ENCODE measurements at places on chromosomes 5 and 9.

GRCh38 chr9:88045686-88046085 lies 71.4 kb upstream of the CDK20 start:
- DNase-seq = no peak

DNA sequence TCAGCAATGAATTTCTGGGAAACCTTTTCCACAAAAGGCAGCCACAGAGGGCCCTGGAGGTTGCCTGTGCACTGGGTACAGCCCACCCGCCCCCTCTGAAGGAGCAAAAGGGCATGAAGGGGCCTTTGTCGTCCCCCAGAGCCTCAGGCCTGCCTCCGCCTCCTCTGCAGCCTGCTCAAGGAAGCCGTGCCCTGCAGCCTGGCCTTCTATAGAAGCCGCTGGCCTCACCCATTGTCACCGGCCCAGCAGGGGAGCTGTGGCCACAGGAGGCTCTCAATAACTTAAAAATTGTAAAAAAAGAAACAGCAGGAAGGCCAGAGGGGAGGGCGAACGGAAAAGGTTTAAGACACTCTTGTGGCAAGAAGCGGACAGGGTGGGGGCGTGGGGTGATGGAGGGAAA lies 213.3 kb downstream of the IRX2 start:
- DNase-seq = no peak

- no peak for DNase-seq
These were observed 117.9 kb downstream of the ANXA1 start for GRCh38 chr9:73269430-73270101.

GRCh38 chr5:132011622-132012343 lies at the start of gene ACSL6:
TSS of gene ACSL6 (minus strand) at chr5:132011658. CDS start at chr5:132011553, 105 bp downstream.
- DNase-seq = no peak

GRCh38 chr5:127290019-127290945 lies at the start of gene MEGF10:
TSS of gene MEGF10 (plus strand) at chr5:127290796. CDS start at chr5:127331309, 40,513 bp downstream.
- no peak for DNase-seq

- no peak for DNase-seq
These were observed 72.0 kb upstream of the STXBP1 start for GRCh38 chr9:127539982-127540663.

DNA sequence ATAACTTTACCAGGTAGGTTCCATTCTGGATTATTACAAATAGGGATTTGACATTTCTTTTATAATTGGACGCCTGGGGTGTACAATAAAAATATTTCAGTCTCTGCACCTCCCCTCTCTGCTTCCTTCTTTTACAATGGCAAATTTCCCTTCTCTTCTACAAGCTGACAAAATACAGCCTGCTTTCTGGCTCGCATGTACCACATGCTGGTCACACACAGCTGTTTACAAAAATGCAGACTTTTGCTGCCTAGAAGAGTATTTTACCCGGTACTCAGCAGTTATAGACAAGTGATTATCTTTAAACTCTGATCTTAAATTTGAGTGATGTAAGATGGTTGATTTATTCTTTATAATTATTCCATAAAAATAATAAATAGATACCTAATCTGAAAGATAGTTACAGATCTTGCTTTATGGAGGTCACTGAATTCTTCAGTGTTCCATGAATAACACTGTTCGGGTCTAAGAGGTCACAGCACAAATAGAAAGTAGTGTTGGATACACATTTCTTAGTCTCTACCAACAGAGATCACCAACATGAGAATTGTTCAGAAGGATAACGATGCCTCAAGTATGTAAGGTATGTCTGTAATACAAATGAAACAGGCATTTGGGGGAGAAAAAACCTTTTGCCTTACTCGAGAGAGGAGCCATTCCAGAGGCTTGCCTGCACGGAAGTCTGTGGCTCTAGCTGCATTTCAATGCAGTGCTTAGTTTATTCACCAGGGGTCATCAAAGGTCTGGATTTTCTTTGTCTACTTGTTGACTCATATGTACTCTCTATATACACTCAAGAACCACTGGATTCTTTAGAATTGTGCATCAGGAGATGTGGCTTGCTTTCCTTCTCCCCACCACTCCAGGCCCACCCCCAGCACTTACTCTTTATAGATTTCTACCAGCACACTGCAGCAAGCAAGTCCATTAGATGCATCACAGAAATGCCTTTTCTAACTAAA lies 206.6 kb upstream of the RFX3 start:
- peak; percentile 76 for DNase-seq

- no peak for DNase-seq
These were observed 180.8 kb upstream of the NUDT12 start for GRCh38 chr5:103743421-103743820.

DNA sequence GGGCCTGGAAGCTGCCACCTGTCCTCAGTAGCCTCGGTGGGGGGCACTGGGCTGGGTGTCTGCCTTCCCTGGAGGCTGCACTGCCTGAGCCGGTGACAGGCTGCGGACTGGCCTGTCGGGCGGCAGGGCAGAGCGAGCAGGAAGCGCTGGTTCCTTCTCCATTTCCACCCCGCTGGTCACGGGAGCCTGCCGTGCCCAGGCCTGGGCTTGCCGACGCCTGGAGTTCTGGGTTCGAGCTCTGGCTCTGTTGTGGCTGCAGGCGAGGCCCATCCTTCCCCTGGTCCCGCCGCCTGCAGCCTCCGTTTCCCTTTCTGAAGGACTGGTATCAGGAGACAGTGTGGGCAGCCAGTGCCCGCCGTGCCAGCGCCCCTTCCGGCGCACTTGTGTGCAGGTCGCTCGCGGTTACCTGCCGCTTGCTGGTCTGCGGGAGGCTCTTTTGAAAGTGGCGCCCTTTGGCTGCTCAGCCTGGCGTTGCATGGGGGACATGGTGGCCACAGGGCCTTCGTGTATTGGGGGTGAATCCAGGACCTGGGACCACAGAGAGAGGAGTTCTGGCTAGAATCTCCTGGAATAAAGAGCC lies 34.0 kb downstream of the RXRA start:
- no peak for DNase-seq

DNA sequence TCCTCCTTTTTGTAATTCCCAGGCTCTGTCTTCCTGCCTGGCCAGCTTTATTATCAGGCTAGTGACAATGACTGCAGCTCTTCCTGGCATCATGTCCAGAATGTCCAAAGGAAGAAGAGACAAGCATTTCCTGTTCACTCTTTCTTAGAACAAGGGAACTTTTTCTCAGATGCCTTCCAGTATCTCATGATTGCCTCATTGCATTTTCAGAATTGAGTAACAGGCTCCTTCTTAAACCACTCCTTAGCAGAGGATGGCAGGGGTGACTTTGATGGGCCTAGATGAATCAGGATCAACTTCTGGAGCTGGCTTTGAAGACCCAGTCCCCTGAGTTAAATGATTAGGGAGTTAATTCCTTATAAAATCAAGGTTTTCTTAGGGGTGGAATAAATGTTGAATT lies 92.9 kb upstream of the RASGRF2 start:
- no peak for DNase-seq

DNA sequence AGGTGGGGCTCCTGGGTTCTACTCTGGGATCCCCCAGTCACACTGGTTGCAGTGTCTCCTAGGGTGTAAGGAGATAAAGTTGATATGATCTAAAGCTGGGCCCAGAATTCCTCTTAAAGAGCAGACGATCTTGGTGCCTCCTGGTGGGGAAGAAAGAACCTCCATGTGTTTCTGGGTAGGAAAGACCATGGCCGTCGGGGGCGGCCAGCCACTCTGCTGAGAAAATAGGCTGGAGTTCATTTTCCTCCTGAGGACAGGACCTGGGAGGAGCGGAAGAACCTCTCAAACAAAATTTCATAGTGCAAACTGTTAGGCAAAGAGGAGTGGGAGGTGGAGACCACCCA lies 163.8 kb upstream of the TBC1D2 start:
- DNase-seq = no peak

- no peak for DNase-seq
These were observed 5.8 kb downstream of the GCNT4 start for GRCh38 chr5:75046366-75047142.

DNA sequence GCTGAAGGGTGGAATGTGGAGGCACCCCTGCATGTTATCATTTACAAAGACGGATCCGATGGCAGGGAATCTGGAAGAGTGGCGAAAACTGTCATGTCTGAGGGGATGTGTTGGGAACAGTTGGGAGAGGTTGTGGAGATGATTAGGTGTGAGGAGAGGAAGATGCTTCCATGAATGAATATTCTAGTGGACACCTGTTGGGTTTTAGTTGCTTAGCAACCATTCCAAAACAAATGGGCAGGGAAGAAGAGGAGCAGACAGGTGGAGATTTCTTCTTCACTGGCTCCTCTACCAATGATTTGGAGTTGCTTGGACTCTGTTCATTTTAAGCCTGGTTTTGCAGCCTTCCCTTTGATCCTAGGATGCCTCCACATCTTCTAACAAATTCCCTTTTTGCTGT lies 465.3 kb upstream of the CLINT1 start:
- DNase-seq = no peak

DNA sequence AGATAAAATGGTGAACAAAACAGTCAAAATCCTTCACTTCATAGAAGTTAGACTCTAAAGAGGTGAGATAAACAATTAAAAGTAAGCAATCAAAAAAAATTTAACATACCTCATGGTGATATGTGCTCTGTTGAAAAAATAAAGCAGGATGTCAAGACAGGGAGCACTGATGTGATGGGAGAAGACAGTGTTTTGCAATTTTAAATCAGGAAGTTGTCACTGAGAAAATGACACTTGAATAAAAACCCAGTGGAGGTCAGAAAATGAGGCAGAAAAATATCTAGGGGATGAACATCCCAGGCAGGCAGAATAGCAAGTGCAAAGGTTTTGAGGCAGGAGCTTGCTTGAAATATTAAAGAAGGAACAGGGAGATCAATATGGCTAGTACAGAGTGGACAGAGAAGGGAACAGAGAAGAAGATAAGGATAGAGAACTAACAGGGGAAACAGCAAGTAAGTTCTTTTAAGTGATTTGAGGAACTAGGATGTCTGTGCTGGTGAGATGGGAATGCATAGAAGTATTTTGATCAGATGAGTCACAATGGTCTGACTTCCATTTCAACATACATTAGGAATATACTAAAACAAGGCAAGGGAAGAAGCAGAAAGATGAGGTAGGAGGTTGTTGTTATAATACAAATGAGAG lies 130.4 kb downstream of the CHSY3 start:
- DNase-seq = no peak

GRCh38 chr9:117325831-117326230 lies 89.0 kb downstream of the ASTN2 start:
- DNase-seq = no peak

- peak; percentile 36 for DNase-seq
These were observed 525 bp upstream of the AK3 start for GRCh38 chr9:4741365-4742089.

DNA sequence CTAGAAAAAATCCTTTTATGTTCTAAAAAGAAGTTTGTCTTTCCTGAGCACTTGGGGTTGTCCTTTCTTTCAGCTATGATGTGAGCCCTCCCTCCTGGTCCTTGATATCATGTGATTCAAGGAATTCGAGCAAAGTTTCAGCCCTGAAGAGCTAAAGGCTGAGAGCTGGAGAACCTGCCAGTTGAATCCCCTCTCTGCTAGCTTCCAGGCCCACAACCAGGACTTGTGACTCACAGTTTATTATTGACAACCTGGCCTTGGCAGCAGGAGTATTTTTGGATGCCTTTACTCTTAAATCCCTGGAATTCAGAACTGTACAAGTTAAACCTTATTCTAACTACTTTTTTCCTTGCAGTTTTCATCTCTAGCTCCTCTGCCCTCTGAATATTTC lies 182.8 kb downstream of the SPOCK1 start:
- no peak for DNase-seq

GRCh38 chr5:163790497-163790896 lies 285.1 kb downstream of the MAT2B start:
- no peak for DNase-seq

DNA sequence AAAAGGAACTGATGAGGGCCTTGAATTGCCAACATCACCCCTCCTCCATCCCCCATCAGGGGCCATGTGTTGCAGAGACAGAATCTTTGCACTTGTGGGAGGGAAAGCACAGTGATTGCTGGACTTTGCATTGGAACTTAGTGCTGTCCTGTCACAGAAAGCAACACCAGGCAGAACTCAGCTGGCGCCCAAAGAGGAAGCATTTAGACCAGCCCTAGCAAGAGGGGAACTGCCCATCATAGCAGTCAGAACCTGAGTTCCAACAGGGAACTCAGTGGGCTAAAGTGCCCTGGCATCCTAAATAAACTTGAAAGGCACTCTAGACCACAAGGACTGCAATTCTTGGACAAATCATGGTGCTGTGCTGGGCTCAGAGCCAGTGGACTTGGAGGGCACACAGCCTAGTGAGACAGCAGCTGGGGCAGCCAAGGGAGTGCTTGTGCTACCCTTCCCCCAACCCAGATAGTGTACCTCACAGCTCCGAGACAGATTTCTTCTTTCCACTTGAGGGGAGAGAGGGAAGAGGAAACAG lies 128.1 kb downstream of the ACTL7B start:
- no peak for DNase-seq

DNA sequence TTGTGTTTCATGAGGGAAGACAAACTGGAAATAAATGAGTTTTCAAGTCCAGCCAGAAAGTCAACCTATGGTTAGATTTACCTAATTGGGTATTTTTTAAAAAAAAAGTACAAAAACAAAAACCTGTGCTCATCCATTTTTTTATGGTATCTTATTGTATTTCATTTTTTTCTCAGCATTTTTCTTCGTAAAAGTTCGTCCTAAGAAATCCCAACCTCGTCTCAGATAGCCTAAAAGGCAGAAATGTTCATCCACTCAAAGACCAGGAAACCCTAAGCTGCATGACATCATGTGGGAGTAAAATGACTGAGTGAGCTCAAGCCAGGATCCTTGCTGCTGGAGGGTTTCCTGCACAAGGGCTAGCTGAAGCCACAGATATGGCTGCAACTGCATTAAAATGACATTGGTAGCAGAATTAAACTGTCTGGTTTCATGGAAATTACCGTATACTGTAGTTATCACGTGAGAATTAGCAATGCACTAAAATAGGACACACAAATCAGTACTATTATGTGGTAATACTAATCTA lies 70.4 kb downstream of the NFIB start:
- DNase-seq = no peak

DNA sequence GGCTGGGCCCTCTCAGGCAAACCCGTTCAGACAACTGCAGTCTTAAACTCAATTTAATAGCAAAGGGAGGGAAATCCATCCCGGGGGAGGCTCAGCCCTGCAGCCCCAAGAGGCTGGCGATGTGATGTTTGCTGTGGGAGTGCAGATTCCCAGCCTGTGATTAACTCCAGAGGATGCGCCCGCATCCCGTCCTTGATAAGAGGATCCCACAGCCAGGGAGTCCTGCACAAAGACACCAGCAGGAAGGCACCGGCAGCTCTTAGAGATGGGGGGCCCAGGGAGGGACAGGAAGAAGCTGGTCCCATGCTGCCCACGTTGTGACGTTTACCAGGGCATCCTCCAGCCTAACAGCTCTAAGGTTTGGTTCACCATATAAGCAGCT lies 64.7 kb downstream of the MRPL36 start:
- no peak for DNase-seq

All from NCI-H1092 (cell line).